ENCODE measurements at places on chromosomes 6 and 20.

DNA sequence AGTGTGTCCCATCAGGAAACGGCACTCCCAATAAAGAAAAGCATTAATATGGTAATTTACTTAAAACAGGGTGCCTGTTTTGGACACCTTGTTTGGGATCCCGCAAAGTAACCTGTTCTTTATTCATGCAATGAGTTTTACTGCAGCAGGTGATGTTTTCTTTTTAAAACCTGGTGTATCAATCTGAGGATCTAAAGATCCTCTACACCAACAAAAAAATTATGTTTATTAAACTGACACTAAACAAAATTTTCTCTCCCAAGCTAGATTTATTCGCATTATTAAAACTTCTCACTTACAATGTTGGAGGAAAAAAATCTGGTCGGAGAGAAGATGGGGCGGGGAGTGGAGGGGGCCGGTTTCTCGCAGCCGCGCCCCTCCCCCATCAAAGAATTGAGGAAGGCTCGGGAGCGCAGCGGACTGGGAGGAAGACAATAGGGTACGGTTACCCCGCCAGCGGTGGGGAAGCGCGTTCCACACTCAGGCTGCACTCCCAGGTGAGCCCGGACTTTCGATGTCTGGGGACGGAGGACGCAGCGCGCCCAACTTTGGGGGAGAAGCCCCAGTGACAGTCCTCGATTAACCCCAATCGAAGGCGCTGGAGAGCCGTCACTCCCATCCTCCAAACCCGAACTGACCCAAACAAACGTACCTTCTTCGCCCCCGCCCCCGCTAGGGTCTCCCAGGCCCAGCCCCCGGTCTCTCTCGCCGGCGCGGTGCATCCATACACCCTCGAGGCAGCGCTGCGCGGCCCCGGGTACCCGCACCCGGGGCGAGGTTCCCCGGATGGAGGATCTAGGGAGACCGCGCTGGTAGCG, 1.3 kb downstream of the CD24 start:
- DNase-seq, result no peak

- no peak for DNase-seq
These were observed 33.8 kb downstream of the GMPR start for GRCh38 chr6:16272201-16272600.

- DNase-seq, result no peak
These were observed 99.3 kb upstream of the MRPS10 start for GRCh38 chr6:42316981-42317380.

GRCh38 chr6:169139179-169139971, 114.3 kb downstream of the THBS2 start:
- no peak for DNase-seq

GRCh38 chr20:53154540-53154939, 182.4 kb downstream of the TSHZ2 start:
- peak; percentile 45 for DNase-seq

GRCh38 chr20:50354721-50355589, 155.2 kb upstream of the PTPN1 start:
- DNase-seq, result no peak

DNA sequence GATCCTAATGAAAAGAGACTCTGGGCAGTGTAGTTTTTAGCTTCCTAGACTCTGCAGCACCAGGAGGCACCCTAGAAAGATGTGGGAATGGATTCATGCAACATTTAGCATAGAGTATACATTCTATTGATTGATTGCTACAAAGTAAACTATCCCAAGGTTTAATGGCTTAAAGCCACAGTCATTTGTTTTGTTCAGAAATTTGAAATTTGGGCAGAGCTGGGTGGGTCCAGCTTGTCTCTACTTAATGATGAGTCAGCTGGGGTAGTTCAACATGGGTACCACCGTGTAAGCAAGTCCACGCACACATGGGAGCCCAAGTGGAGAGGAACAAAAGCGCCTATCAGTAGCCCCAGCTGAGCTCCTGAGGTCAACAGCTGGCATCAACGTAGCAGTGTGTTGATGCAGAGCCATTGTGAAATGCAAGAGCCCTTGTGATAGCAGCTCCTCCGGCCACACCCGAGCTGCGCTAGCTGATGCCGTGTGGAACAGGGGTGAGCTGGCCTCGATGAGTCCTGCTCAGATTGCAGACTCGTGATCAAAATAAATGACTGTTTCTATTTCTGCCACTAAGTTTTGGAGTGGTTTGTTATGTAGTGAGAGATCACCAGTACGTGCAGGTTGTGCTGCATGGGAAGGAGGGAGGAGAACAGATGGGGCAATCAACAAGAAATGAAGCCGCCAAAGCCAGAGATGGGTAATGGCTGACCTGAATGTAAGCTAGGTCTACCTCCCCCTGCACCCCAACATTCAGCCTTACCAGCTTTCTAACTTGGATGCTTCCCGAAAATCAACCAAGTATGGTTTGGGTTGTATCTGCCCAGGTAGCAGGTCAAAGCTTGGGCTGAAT, 45.7 kb upstream of the TRAF3IP2 start:
- no peak for DNase-seq

- no peak for DNase-seq
These were observed 8.0 kb downstream of the TRIM10 start for GRCh38 chr6:30152910-30153610.

GRCh38 chr6:144823131-144823530, 538.0 kb downstream of the UTRN start:
- no peak for DNase-seq

- no peak for DNase-seq
These were observed 145.9 kb downstream of the CCDC170 start for GRCh38 chr6:151639750-151640149.
